ENCODE measurements at places on chromosomes 13 and 19.

GRCh38 chr19:24062190-24062589 is 24.8 kb upstream of the ZNF254 start:
- no peak for DNase-seq

DNA sequence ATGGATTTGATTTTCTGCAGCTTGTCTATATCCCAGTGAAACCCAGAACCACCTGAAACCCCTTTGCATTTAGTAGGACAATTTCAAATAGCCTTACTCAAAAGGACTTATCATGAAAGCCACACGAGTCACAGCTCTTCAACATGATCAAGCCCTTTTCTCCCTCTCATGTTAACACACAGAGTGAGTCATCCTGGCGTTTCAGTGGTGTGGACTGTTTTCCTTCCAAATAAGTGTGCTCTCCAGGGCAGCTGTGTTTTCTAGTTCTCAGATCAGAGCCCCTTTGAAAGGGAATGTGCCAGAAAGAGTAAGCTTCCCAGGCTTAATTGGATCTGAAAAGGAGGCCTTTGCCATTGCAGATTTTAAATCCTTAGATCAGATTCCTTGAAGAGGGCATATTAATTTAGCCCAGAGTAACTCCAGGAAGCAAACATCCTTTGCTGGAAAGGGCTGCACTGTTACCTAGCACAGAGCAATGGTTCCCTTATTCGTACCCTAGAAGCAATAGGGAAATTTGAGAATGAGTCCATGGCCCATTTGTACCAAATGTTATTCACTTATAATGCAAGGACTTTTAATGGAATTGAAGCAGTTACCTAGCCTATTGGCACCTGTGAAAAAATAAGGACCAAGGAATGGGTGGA is 51.3 kb downstream of the ERICH6B start:
- DNase-seq = no peak

DNA sequence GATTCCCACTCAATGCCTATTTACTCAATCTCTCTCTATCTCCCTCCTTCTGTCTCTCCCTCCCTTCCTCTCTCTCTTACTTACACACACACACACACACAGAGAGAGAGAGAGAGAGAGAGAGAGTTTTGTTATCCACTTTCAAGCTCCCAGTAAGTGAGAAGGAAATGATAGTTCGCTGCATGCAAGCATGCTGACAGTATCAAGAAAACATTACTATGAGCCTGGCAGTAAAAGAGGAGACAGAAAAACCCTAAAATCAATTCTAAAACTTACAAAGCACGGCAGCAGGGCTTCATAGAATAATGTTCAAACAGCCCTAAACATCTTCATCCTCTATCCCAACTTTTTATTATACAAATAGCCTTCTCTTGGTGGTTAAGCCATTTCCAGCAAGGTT is 171.9 kb downstream of the FOXO1 start:
- no peak for DNase-seq

DNA sequence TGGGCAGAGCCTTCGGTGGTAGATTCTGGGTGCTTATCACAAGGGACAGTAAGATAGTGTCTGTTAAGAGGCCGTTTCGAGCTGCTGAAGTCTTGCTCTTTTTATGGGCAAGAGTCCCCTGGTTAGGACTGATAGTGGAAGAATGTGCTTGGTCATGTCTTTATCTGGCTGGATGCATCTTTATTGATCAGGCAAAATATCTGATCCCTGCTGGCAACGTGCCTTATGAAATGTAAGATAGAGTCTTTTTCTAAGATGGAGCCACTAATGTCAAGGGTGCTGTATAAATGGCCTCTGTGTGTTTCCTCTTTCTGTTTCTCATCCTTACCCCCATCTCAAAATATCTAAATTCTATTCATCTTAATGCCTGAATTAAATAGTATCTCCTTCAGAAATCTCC is 53.3 kb downstream of the MYO16 start:
- DNase-seq = no peak

DNA sequence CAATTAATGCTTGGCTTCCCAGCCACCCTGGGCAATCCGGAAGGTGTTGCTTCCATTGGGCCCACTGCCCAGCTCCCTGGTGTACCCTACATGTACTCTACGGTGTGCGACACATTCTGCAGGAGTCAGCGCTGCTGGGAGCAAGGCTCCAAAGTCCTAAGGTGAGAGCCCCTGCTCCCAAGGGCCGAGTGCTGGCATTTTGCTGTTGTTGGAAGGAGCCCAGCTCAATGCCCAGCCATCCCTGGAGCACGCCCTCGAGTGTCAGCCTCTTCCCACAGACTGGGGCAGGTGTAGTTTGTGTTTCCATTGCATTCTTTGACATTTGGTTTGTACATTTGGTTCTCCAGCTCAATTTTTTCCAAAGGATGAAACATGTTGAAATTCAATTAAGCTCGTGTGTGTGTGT is 64.6 kb downstream of the GGACT start:
- no peak for DNase-seq

GRCh38 chr13:62613819-62614218 is 1198.2 kb upstream of the PCDH20 start:
- no peak for DNase-seq

DNA sequence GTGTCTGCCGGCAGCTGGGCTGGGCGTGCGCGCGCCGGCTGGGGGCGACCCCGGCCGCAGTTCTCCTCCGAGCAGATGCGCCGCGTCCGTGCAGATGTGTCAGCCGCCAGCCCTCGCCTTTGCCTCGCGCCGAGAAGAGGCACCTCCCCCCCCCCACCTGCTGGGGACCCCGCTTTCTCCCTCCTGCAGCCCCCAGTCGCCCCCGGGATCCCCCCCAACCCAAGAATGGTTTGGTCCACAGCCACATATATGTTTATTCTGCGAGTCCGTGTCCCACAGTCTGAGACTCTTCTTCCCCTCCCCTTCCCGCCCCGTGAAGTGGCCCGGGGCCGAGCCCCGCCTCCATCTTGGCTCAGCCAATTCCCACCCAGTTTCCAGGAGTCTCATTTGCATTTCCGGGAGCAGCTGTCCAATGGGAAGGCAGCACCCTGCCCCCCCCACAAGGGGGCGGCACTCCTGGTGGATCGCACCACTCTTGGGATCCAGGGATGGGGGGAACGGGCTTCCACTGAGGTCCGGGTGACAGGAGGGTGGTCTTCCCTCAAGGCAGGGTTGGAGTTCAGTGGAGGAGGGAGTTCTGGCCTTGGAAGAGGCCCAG is 8.6 kb downstream of the ISOC2 start:
- DNase-seq = no peak

DNA sequence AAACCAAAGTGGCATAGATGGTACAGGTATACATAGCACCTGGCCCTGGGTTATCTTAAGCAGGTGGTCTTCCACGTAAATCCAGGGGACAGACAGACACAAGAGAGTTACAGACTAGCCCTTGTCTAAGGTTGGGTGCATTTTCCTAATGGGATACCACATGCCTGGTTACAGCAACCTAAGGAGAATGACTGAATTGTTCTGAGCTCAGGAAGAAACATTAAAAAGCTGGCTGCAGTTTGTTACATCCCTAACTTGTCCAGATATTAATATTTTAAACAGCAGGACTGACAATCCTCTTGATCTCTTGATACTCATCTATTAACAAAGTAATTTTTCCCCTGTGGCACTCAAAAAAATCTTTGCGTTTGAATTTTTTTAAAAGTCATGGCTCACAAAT is 102.2 kb upstream of the SERP2 start:
- DNase-seq = no peak

- DNase-seq = no peak
Observed at GRCh38 chr13:20700288-20700687, 3.2 kb upstream of the IL17D start.

- DNase-seq = no peak
Observed at GRCh38 chr13:96904232-96904631, 90.0 kb downstream of the OXGR1 start.

DNA sequence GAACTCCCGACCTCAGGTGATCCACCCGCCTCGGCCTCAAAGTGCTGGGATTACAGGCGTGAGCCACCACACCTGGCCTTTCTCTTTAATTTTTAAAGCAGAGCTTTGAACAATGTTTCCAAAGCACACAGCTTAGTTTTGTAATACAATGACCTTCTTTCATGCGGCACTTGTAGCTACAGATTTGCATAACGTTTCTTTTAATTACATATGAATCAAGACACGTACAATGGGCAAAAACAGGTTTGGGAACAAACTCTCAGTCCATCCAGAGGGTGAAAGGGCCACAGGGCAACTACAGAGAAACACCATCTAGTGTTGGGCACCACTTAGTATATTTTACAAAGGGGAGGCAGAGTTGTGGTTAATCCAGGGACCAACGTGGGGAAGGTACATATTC is 19.0 kb upstream of the S1PR4 start:
- no peak for DNase-seq

GRCh38 chr19:39187552-39187943 is 9.2 kb upstream of the NCCRP1 start:
- DNase-seq = no peak

DNA sequence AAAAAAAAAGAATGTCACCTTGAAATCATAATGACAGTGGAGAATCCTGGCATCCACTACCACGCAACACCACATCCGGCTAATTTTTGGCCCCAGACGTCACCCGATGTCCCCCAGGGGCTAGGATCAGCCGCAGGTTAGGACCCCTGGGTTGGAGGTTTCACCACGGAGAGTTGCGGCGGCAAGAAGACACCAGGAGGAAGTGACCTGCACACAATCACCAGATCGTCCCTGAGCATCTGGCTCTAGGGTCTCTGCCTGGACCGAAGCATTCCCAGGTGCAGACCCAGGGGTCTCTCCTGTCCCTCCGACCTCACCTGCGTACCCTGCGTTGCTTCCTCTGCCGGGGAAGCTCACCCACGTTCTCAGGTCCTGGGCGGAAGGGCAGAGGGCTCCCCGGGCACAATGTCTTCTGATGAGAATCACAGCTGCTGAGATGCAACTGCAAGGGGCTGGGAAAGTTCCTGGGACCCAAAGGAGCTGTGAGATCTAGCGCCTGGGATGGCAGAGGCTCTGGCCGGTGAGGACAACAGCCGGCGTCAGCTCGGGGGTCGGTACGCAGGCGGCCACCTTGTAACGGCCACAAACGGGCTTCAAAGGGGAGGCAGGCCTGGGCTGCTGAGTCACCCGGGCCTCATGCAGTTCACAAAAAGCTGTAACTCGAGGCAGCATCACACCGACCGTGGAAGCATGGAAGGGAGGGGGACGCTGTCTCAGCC is 111.2 kb downstream of the GADD45B start:
- no peak for DNase-seq

DNA sequence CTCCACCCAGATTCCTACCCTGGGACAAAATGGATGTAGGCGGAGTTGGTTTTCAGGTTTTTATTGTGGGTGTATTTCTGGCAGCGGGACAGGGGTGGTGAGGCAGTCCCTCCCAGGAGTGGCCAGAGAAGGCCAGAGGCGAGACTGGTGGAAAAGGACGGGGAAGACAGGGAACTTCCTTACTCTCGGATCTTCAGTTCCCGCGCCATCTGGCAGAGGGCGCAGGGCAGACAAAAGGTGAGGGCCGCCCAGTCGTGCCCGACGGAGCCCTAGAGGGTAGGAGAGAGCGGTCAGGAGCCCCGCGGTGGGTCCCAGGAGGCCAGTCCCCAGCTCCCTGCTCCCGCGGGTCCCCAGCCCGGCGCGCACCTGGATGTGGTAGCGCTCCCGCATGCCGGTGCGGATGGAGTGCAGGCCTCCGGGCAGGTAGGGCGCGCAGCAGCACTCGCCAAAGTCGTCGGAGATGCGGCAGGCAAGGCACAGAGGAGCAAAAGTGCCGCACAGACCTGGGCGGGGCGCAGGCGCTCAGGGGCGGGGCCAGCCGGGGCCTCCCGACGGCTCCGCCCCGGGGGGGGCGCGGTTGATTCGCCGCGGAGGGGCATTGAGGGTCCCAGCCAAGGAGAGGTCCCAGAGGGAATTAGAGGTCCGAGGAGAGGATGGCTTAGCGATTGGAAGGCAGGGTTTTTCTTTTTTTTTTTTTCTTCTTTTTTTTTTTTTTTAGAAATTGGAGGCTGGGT is 3.0 kb downstream of the CNFN start:
- DNase-seq = peak; percentile 76

DNA sequence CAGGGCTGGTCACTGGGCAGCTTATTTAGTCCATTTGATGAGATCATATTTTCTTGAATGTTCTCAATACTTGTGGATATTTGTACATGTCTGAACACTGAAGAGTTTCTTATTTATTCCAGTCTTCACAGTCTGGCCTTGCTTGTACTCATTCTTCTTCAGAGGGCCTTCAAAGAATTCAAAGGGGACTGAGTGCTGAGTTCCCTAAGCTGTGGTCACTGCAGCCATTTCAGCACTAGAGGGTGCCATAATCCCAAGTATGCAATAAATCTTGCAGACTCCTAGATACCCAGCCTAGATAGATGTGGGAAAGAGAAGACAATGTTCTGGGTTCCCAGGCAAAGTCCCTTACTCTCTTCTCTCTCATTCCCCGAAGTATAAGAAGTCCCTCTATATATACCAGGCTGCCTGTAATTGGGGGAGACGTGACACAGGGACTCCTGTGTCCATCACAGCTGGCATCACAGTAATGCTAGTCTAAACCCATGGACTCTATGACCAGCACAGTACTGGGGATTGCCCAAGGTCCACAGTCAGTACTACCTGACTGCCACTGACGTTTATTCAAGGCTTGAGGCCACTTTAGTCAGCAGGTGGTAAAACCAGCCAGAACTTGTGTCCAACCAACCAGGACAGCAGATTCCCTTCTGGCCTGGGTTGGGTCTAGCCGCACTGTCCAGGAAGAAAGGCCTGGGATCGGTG is 8.9 kb upstream of the VN1R1 start:
- DNase-seq = peak; percentile 39

DNA sequence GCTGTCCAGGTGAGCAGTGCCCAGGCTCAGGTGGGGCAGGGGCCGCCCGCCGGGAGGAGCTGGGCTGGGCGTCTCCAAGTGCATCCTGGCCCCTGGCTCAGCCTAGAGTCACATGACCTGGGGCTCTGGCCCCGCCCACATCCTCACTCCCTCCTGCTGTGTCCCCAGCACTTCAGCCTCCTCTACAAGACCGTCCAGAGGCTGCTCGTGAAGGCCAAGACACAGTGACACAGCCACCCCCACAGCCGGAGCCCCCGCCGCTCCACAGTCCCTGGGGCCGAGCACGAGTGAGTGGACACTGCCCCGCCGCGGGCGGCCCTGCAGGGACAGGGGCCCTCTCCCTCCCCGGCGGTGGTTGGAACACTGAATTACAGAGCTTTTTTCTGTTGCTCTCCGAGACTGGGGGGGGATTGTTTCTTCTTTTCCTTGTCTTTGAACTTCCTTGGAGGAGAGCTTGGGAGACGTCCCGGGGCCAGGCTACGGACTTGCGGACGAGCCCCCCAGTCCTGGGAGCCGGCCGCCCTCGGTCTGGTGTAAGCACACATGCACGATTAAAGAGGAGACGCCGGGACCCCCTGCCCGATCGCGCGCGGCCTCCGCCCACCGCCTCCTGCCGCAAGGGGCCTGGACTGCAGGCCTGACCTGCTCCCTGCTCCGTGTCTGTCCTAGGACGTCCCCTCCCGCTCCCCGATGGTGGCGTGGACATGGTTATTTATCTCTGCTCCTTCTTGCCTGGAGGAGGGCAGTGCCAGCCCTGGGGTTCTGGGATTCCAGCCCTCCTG is 16.8 kb upstream of the CELF5 start:
- DNase-seq = no peak

GRCh38 chr19:2768365-2769132 is 14.5 kb downstream of the SGTA start:
- DNase-seq = no peak

GRCh38 chr19:16861834-16862233 is 27.0 kb upstream of the F2RL3 start:
- DNase-seq = no peak

- DNase-seq = no peak
Observed at GRCh38 chr19:45144431-45145269, 16.1 kb downstream of the NKPD1 start.

All from stimulated activated naive CD8-positive, alpha-beta T cell treated with anti-CD3 and anti-CD28 coated beads, Interleukin-15, amount 100 ng/mL, for 72 hours (primary cell).